ENCODE measurements at places on chromosomes 4 and X. TPM values are rescaled to one million over a fixed set of nuclear protein-coding genes. Genes with fewer than 3 reads are reported as not detected.
A peak's percentile ranks its signal among the peaks of the same experiment; 100 is the strongest.

DNA sequence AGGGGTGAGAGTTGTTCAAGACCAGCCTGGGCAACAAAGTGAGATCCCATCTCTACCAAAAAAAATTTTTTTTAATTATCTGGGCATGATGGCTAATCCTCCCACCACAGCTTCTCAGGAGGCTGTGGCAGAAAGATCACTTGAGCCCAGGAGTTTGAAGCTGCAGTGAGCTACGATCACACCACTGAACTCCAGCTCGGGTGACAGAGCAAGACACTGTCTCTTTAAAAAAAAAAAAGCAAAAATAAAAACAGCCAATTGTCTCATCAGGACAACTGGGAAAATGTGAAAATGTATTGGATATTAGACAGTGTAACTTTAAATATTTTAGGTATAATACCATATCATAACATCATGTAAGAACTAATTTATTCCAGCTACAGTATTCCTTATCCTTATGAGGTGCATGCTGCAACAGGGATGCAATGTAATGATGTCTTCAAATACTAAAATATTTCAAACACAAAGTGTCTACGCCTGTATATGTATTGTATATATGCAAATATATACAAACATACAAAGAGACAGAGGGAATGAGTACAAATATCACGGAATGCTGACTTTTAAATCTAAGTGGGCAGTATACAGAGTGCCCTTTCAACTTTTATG is 17.2 kb downstream of the FAM13A start:
- H3K4me1 ChIP-seq, result no peaks in the 10 kb centered on the region
- H3K36me3 ChIP-seq, result peaks cover 7% of the 10 kb centered on the region
- H3K4me3 ChIP-seq, result no peak overlapping the region
- H3K27me3 ChIP-seq, result no peaks in the 10 kb centered on the region

GRCh38 chrX:9586992-9587392 is 122.1 kb downstream of the TBL1X start:
- H3K4me1 ChIP-seq, result no peaks in the 10 kb centered on the region
- H3K36me3 ChIP-seq, result no peaks in the 10 kb centered on the region
- no peak overlapping the region for H3K27ac ChIP-seq
- no peak overlapping the region for H3K4me3 ChIP-seq
- H3K27me3 ChIP-seq, result peaks cover 11% of the 10 kb centered on the region

- DNase-seq, result no peak
- no peaks in the 10 kb centered on the region for H3K4me1 ChIP-seq
- H3K27ac ChIP-seq, result no peak overlapping the region
Observed at GRCh38 chrX:65578346-65578745, 43.8 kb upstream of the LAS1L start.

DNA sequence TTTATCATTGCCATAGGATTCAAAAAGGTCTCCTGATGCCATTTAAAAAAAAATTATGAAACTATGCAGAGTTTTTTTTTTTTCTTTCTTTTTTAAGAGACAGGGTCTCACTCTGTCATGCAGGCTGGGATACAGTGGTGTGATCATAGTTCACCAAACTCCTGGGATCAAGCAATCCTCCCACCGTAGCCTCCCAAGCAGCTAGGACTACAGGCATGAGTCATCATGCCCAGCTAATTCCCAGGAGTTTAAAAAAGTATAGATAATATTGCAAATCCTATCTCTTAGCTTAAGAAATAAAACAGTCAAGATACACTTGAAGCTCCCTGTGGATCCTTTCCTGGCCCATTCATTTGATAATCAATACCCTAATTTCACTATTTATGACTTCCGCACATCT is 58.6 kb upstream of the PRSS48 start:
- no peak overlapping the region for H3K4me3 ChIP-seq
- H3K4me1 ChIP-seq, result peaks cover 14% of the 10 kb centered on the region
- H3K36me3 ChIP-seq, result peaks cover 20% of the 10 kb centered on the region
- DNase-seq, result peak; percentile 52
- no peaks in the 10 kb centered on the region for H3K27me3 ChIP-seq

SHOX gene
- not detected for total RNA-seq

TMSB15C gene
- 1.3 TPM for total RNA-seq
